ENCODE measurements at places on chromosomes 7 and 10. TPM values are rescaled to one million over a fixed set of nuclear protein-coding genes. Genes with fewer than 3 reads are reported as not detected.

The C7orf57 gene
- total RNA-seq: not detected

The CDK5 gene
- total RNA-seq: 4.0 TPM

The OR2A25 gene
- total RNA-seq: not detected

The SLC12A9 gene
- total RNA-seq: 10.5 TPM

The KLF14 gene
- 0.05 TPM for total RNA-seq

The CAV1 gene
- total RNA-seq: 11.8 TPM

The ACSM6 gene
- total RNA-seq: not detected

The CTNNA3 gene
- 1.4 TPM for total RNA-seq
